ENCODE measurements at places on chromosomes 7 and 10. TPM values are rescaled to one million over a fixed set of nuclear protein-coding genes. Genes with fewer than 3 reads are reported as not detected.

The SPDYE16 gene
- polyA plus RNA-seq = 1.8 TPM

DNA sequence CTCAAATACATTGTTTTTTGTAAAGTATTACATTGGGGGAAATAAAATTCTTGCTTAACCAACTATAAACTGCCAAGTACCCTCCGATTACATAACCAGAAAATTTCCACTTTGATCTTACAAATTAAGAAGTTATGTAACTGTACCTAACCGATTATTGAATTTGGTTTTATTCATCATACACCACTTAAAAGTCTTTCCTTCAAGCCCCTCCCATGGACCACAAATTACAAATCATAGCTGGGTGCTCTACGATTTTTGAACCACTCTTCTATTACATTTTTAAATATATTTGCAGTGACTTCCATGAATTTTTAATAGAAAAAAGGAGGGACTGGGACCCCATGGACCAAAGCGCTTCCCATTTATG is 630 bp downstream of the ZNF680 start:
- peak; percentile 8 for DNase-seq

- DNase-seq = no peak
Observed at GRCh38 chr10:115051216-115051615, 41.9 kb upstream of the ATRNL1 start.

The ZNF736 gene
- polyA plus RNA-seq = 15.3 TPM

The UNCX gene
- polyA plus RNA-seq = 6.4 TPM

Data from right renal cortex interstitium (tissue), 3 donors.